Posterior vena cava (tissue), 2 donors: ENCODE measurements at places on chromosomes 12 and 14.

DNA sequence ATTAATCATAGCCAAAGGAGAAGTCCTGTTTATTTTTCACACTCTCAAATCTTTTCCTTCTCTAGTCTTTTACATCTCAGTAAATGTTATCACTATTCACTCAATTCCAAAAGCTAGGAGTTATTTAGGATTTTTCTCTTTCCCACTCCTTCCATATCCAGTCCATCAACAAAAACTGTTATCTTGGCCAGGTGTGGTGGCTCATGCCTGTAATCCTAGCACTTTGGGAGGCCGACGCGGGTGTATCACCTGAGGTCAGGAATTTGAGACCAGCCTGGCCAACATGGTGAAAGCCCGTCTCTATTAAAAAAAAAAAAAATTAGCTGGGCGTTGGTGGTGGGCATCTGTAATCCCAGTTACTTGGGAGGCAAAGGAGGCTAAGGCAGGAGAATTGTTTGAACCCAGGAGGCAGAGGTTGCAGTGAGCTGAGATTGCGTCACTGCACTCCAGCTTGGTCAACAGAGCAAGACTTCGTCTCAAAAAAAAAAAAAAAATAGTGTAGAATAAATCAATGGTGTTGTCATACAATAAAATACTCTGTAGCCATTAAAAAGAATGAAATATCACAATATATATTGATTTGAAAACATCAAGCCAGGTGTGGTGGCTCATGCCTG lies 46.6 kb upstream of the FOXJ2 start:
- no peak for DNase-seq

GRCh38 chr12:111455448-111456320 lies 50.0 kb downstream of the SH2B3 start:
- no peak for DNase-seq

- no peak for DNase-seq
Observed at GRCh38 chr14:75969891-75970290, 11.9 kb downstream of the TGFB3 start.

- DNase-seq = peak; percentile 48
Observed at GRCh38 chr14:105738638-105739037, 212.3 kb downstream of the TMEM121 start.

DNA sequence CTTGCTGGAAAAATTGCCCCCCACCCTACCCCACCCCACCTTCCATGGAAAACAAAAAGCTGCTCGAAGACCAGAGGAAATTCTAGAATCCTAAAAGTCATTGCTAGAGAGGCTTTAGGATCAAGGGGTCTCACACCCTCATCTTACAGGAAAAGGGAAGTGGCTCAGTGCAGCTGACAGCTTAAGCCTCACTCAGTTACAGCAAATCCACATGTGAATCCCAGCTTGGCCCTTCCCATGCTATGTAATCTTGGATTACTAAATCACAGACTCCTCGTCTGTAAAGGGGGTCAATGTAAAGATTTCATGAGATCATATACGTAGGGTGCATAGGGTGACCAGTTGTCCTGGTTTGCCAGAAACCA lies 25.9 kb downstream of the CMKLR1 start:
- peak; percentile 24 for DNase-seq

- DNase-seq = no peak
Observed at GRCh38 chr14:56100556-56100955, 17.7 kb upstream of the PELI2 start.

DNA sequence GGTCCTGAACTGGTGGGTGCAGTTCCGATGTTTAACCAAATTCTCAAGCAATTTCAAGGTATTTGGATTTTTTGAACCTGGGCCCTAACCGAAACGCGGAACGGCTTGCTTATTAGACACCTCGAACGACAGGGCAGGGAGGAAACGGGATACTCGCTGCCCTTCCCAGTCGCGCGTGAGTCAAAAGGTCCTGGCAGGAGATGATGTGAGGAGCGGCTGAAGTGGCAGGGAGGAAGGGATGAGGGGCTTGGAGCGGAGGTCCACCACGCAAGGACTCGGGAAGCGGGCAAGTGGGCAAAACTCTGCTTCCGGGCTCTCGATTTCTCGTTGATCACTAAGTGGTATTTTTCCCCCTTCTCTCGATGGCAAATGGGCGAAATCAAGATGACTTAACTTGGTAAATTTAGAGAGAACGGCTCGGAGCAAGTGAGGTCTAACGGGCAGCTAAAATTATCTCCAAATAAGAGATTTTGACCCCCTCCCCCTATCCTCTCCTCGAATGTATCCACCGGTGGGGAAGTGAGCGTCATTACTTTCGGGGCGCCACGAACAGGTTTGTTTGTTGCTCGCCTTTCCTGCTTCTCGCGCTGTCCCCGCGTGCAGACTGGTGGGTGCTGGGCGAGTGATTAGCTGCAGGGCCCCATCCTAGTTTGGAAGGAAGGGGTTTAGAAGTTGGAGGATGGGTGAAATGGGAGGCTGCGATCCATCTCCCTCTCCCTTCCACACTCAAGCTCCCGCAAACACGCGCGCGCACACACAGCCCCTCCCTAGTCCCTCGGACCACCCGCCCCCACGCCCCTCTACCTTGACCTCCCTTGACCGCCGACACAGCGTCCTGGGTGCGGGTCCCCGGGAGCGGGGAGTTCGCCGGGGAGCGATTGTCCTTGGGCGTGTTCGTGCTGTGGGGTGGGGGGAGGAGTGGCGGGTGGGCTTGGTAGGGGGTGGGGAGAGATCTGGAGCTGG lies 986 bp upstream of the NTF3 start:
- no peak for DNase-seq

DNA sequence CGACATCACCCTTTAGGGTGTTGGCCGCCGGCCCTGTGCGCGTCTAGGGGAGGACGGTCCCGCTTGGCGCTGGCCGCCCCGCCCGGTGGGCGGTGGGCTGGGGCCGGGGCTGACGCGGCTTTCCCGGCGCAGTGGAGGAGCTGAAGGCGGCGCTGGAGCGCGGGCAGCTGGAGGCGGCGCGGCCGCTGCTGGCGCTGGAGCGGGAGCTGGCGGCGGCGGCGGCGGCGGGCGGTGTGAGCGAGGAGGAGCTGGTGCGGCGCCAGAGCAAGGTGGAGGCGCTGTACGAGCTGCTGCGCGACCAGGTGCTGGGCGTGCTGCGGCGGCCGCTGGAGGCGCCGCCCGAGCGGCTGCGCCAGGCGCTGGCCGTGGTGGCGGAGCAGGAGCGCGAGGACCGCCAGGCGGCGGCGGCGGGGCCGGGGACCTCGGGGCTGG lies 3.6 kb downstream of the TNFAIP2 start:
- DNase-seq = peak; percentile 80

- DNase-seq = peak; percentile 20
Observed at GRCh38 chr12:49079793-49080192, 10.0 kb upstream of the RHEBL1 start.

GRCh38 chr12:83172441-83172840 lies 485.7 kb downstream of the TMTC2 start:
- DNase-seq = no peak

DNA sequence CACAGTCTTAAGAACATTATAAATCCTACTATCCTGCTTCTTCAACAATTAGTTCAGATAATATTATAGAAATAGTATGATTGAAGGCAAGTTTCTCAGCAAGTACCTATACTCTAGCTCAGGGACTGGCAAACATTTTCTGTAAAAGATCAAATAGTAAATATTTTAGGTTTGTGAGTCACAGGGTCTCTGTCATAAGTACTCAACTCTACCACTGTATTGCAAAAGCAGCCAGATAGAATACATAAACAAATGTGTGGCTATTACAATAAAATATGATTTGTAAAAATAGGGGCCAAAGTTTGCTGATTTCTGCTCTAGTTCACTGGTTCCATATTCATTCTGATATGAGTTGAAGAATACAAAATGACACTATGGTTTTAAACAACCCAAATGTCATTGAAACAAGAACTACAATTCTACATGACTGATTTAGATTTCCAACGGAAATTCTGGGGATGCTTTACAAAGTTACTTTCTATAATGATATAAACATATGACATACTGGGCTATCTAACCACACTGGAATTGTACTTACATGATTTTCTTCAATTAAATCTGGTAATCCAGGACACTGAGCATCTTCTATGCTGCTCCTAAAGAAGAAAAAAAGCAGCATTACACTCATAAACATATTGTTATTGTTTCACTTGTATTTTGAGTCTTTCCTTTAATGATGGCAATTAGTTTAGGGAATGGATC lies 23.2 kb downstream of the LGALS3 start:
- no peak for DNase-seq

DNA sequence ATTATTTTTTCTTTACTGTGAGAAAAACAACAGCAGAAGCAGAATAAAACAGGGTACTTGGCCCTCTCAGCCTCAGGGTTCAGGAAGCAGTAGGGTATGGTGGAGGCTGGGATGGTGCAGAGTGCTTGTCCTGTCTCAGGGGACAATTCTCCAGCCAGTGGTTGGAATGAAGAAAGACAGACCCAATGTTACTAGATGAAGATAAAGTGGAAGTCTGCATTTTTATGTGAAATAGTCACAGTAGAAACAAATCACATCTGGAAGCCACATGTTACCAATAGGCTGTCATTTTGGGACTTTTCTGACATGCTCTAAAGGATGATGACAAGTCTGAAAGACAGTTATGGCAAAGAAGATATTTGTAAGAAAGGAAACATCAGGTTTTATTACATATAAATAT lies 32.3 kb downstream of the PROX2 start:
- DNase-seq = no peak

GRCh38 chr12:49626169-49626835 lies 2.9 kb downstream of the PRPF40B start:
- DNase-seq = no peak

GRCh38 chr14:22285991-22286390 lies 303.0 kb downstream of the DAD1 start:
- no peak for DNase-seq

DNA sequence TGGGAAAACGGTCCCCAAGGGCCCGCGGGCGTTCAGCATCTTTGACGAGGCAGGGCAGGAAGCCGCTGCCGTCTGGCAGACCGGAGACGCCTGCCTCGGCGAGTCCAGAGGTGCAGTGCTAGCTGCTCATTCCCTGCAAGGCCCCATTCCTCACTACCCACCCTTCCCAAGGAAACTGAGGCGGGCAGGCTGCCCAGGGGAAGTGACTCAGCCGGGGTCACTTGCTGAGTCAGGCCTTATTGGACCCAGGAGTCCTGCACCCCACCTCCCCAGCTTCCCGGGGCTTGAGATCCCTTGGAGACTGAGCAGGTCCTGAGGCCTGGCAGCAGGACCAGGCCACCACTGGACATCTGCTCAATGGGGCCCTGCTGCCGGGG lies 3.7 kb downstream of the SH2B3 start:
- DNase-seq = peak; percentile 80

GRCh38 chr12:54420766-54421144 lies 1.7 kb upstream of the ITGA5 start:
- DNase-seq = no peak

DNA sequence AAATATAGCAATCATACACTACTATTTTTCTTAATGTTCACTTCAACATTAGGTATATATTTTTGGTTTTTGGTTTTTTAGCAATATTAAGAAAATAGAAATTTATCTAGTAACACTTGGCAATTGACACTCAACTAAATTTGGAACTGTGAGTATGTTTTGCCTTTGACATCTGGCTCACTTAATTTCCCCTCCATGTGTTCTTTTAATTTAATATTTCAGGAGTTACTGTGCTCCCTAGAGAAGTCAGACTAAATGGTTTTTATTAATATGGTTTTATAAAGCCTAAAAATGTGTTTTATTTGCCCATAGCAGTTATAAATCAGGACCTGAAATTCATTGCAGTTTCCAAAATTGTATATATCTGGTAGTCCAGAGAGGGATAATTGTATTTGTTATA lies 175.3 kb upstream of the AVPR1A start:
- no peak for DNase-seq

DNA sequence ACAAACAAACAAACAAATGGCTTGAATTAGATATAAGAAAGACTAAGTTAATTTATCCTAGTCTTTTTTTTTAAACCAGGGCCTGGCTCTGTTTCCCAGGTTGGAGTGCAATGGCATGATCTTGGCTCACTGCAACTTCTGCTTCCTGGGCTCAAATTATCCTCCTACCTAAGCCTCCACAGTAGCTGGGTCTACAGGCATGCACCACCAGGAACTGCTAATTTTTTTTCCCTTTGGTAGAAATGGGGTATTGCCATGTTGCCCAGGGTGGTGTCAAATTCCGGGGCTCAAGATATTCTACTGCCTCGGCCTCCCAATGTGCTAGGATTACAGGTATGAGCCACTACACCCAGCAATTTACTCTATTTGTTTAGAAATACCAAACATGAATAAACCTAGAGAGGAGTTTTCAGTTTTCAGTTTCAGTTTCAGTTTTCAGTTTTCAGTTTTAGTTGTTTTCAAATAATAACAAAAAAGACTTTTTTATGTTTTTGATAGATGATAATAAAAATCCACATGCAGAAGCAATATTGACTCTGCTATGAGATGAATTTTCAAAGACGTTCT lies 817.0 kb downstream of the FLRT2 start:
- DNase-seq = no peak

- no peak for DNase-seq
Observed at GRCh38 chr12:74646831-74647230, 109.2 kb downstream of the ATXN7L3B start.

DNA sequence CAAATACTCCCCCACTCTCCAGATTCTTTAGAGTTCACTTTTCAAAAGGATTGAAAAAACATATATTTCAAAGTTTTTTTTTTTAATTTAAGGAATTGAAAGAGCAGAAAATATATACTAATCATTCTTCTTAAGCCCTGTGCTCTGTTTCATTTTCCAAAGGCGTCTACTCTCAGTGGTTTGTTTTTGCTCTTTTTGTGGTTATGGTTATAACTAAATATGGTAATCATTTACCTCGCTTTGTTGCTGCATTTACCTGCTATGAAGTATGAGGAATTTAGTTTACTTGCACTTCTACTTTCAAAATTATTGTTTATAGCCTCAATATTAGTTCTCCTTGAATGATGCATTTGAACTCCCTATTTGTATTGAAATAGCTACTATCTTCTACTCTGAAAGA lies 55.9 kb upstream of the LRRK2 start:
- DNase-seq = no peak

GRCh38 chr14:76977793-76978720 lies 50.5 kb downstream of the IRF2BPL start:
- DNase-seq = peak; percentile 91

- no peak for DNase-seq
Observed at GRCh38 chr12:68901551-68901950, 31.4 kb downstream of the CPM start.

GRCh38 chr12:71694099-71694820 lies 8.4 kb downstream of the TMEM19 start:
- DNase-seq = no peak
